ENCODE measurements at places on chromosomes 11 and 22.

DNA sequence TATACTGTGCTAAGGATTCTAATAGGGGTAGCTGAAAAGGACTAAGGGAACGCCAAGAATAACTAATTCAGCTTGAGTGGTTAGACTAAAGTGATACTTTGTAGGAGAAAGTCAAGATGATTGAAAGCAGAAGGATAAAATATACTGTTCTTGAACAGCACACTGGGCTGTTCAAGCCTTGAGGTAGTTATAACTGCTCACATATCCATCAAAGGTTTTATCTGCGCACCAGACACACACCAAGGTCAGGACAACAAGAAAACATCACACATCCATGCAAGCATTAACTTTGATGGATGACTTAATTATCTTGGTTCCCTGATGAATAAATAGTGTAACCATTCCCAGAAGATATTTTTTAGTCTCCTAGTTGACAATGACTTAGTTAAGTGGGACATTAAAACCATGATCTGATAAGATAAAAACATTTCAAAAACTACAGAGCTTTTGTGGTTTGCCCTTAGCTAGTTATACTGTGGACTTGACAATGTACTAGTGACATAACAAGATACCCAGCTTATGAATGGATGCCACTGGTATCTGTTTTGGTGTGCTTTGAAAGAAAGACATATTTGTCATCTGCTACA lies 728.9 kb downstream of the JRKL start:
- no peak for DNase-seq

DNA sequence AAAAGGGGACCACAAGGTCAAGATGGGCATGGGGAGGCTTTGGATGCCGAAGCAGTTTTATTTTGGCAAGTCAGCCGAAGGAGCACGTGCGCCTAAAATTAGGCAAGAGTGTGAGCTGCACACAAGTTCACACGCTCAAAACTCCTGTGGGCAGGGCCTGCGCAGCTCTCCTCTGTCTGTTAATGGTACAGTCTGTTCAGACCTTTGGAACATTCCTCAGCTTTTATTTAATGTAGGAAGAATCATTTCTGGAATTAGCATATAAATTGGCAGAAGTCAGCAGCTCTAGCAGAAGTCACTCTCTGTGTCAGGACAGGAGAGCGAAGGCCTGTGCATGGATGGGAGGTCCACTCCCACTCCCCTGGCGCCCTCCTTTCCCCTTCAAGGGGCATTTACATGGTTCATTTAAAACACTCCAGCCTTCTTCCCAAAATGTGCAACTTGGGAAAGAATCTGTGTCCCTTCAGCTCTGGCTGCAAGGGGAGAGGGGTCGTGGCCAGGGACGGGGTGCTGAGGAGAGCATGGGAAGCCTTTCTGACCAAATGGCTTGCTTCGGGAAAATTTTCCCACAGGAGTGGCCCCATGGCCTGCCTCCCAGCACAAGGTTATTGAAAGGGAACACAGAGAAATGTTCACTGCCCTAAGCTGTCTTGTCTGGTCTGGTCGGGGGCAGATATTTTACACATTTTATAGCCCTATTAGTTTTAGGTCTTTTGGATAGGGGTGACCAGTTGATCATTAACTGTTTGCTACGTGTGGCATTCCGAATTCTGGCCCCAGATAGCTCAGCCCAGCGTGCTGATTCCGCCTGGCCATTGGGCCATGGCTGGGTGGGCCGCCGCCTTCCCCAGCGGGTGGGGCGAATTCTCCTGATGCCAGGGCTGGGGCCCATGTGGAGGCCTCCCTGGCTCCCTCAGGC lies 43.9 kb upstream of the SMIM38 start:
- no peak for DNase-seq

DNA sequence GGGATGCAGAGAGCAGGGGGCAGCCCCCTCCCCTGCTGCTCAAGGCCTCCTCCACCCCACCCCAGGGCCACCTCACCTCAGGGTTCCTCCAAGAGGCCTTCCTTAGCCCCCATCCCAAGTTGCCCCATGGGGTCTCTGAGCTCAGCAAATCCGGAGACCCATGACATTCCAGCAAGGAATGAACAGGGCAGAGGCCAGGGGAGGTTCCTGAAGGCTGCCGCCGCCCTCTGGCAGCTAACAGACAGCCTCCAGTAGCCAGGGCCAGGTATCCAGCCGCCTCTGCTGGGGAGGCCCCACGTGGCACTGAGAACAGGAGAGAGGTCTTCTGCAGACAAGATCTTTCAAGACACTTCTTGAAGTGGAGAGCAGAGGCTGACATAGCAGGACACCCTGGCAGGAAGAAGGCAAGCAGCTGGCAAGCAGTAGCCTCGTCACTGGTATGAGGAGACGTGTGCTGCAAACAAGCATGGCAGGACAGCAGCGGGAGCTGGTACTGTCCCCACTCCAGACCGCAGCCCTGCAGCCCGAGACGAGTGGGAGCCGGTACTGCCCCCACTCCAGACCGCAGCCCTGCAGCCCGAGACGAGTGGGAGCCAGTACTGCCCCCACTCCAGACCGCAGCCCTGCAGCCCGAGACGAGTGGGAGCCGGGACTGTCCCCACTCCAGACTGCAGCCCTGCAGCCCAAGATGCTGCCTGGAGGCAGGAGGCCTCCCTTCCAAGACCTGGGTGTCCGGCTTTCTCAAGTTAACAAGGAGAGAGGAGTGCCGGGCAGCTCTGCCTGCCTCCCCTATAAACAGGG lies 190.6 kb downstream of the IGLL1 start:
- DNase-seq: no peak

DNA sequence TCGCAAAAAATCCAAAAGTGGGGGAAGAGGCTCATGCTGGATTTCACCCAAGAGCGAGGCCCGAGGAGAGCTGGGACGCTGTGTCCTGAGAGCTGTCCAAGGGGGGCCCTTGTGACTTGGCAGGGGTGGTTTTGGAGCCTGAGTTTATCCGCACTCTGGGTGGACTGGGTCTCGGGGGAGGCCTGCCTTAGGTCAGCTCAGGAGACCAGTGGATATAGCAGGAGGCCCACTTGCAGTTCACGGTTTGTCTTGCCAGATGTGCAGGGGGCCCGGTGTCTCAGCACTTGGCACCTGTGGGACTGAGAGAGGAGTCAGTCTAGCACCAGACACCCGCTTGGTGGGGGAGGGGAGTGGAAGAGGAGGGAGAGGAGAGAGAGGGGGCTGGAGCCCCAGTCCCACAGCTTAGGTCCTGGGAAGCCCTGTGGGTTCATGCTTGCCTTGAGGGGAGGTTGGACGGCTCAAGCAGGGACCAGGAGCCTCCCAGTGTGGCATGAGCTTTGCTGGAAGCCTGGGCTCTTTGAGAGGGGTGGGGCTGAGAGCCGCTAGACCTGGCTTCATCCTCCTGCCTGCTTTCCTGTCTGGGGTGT lies 33.4 kb downstream of the PARVB start:
- no peak for DNase-seq

GRCh38 chr11:71340086-71340606 lies 87.8 kb upstream of the SHANK2 start:
- no peak for DNase-seq

DNA sequence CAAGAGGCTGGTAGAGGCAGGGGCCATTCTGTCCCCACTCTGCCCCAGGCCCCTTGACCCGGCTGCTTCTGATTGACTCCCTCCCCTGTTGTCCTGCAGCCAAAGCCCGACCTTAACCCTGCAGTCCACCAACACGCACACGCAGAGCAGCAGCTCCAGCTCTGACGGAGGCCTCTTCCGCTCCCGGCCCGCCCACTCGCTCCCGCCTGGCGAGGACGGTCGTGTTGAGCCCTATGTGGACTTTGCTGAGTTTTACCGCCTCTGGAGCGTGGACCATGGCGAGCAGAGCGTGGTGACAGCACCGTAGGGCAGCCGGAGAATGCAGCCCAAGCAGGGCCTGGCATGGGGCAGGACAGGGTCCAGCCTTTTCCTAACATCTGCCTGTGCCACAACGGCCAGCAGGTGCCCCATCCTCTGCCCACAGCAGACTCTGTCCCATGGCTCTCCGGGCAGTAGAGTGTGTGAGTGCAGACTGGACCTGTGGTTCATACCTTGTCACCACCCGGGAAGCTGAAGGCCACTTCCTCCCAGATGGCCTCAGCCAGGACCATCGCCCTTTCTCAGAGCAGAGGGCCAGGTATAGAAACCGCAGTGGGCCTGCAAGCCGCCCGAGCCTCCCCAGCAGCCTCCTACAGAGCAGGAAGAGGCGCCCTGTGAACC lies 26.8 kb upstream of the MGAT3 start:
- DNase-seq: no peak

DNA sequence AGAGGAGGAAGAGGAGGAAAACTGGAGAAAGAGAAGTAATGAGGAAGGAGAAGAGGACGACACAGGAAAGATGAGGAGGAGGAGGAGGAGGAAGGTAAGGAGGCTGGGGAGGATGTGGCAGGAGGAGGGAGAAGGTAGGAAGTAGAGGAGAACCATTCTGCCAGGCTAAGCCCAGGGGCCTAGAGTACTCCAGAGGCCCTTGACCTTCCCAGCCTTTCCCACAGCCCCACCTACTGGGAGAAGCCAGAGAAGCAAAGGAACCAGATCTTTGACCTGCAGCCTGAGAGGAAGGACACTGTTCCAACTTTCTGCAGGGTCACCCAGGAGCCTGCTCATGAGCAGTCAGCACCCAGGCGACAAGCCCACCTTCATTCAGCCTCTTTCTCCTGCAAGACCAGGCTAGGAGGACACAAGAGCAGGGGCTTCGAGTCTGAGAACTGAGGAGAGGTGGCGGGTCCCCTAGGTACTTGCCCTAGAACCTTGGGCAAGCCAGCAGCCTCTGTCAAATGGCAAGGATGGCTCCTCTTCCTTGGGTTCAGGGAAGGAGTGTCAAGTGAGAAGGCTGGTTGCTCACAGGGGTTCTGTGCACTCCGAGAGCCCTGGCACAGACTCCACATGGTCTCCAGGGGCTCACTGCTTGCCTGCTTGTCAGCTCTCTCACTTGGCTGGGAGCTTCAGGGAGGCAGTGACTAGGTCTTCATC lies 27.9 kb upstream of the OAF start:
- DNase-seq: no peak

DNA sequence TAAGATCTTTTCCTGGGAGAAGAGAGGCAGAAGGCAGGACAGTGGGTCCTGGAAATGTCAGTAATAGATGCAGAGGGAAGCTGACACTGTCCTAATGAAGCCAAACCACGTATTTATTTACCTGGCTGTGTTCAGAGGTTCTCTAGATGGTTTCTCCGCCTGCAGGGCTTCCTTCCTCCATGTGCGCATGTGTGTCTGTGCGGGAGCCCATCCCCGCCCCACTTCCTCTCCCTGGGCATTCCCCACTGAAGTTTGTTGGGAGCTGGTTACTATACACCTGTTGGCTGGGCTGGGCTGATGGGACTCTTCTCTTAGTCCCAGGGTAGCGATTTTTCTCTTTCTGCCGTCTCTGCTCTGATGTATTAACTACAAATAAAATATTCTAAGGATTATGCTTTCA lies 204.9 kb upstream of the TBCEL start:
- no peak for DNase-seq

DNA sequence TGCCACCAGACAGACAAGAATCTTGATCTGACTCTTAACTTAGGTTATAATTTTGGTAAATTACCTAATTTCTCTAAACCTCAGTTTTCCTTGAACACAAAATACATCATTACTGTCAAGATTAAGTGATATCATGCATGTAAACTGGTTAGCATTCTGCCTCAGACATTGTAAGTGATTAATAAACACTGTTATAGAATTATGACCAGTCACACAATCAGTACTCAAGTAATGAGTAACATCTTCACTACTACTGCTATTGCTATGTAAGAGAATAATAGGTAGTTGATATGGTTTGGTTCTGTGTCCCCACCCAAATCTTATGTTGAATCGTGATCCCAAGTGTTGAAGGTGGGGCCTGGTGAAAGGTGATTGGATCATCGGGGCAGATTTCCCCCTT lies 218.9 kb downstream of the SBF2 start:
- no peak for DNase-seq

DNA sequence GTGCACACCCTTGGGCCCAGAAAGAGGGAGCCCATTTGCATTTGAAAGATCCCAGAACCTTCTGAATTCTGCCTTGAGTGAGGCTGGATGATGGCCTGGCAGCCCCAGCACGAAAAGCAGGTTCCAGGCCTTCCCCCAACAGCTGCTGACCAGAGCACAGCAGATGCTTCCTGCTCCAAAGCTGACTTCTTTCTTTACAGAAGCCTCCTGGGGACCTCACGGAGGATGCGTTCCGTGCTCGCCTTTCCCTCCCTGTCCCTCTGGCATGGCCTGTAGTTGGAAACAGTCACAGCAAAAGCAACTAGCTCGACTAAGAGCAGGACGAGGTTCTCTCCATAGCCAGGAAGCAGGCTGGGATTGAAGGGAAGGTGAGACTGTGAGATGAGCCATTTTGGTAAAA lies 107.7 kb upstream of the B3GAT1 start:
- DNase-seq: no peak

All from thoracic aorta (tissue), 2 donors.